ENCODE measurements at places on chromosomes 2 and 18. TPM values are rescaled to one million over a fixed set of nuclear protein-coding genes. Genes with fewer than 3 reads are reported as not detected.

RNU2-63P gene
- total RNA-seq: 5.0 TPM

COL4A3 gene
- total RNA-seq: 8.9 TPM

ACMSD gene
- not detected for total RNA-seq

FOXD4L1 gene
- total RNA-seq: 0.15 TPM

FRZB gene
- 1.3 TPM for total RNA-seq

IL36B gene
- not detected for total RNA-seq

DSEL gene
- 0.99 TPM for total RNA-seq

CHRND gene
- 115 TPM for total RNA-seq

TBR1 gene
- not detected for total RNA-seq

EVX2 gene
- not detected for total RNA-seq

KCNK3 gene
- 1.3 TPM for total RNA-seq

GRCh38 chr18:25164211-25164847, 187.6 kb downstream of the ZNF521 start:
- peak overlapping the region; percentile 1 for H3K27ac ChIP-seq
- DNase-seq: no peak
- H3K36me3 ChIP-seq: no peaks in the 10 kb centered on the region
- H3K27me3 ChIP-seq: no peaks in the 10 kb centered on the region

- H3K4me3 ChIP-seq: no peak overlapping the region
- H3K27me3 ChIP-seq: no peaks in the 10 kb centered on the region
- DNase-seq: no peak
- no peaks in the 10 kb centered on the region for H3K36me3 ChIP-seq
- H3K4me1 ChIP-seq: no peaks in the 10 kb centered on the region
- no peak overlapping the region for H3K27ac ChIP-seq
Observed at GRCh38 chr2:158228943-158229508, 127.3 kb downstream of the UPP2 start.

DNA sequence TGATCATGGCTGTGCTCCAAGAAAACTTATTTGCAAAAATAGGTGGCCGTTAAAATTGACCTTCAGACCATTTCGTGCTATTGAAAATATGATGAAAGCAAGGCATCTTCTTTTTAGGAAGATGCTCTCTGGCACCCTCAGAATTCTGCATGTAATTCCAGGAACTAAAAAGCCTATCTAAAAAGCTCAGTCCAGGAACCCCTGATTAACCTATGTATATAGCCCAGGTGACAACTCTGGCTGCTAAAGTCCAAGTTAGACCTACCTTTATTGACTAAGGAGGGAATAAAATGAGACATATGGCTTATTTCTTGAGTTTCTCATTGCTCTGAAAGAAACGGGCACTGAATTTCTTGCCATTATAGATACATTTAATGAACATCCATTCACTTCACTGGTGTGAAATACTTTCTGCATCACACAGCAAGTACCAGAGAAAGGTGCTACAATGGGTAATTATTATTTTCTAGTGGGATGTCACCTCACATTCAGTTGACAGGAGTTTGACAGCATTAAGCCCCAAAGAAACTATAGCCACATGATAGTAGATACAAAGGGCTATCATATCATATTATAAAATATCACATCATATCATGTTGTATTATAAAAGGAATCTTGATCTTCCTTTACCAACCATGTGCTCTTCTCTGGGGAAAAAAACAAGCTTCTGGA, 83.8 kb downstream of the EPHA4 start:
- H3K27ac ChIP-seq: no peak overlapping the region
- H3K4me3 ChIP-seq: no peak overlapping the region
- DNase-seq: no peak
- no peaks in the 10 kb centered on the region for H3K36me3 ChIP-seq

DNA sequence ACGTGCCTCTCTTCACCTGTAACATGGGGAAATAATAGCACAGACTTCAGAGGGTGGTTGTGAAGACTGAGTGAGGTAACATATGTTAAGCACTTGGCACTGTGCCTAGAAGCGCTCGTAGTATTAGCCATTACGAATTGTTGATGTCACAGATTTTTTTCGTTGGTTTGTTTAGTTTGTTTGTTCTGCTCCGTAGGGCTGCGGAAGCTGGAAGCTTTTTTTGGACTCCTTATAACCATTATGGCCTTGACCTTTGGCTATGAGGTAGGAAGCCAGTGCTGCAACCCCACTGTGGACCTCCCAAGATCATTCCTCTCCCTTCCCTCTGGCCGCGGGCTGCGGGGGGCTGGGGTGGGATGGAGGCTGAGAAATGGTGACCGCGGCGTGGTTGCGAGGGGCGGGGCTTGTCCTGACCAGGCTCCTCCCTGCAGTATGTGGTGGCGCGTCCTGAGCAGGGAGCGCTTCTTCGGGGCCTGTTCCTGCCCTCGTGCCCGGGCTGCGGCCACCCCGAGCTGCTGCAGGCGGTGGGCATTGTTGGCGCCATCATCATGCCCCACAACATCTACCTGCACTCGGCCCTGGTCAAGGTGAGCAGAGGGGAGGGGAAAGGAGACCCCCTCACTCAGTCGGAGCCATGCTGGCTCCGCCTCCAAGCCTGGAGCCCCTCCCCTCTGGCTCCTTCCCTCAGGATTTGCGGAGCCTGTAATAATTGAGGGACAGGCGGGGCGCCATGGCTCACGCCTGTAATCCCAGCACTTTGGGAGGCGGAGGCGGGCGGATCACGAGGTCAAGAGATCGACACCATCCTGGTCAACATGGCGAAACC, 5.5 kb downstream of the SLC11A1 start:
- peak overlapping the region; percentile 65 for H3K4me3 ChIP-seq
- no peak overlapping the region for H3K27ac ChIP-seq
- H3K4me1 ChIP-seq: no peaks in the 10 kb centered on the region

GRCh38 chr2:100623033-100623715, 60.4 kb downstream of the PDCL3 start:
- H3K4me1 ChIP-seq: no peaks in the 10 kb centered on the region
- no peak overlapping the region for H3K4me3 ChIP-seq
- H3K27ac ChIP-seq: no peak overlapping the region
- no peaks in the 10 kb centered on the region for H3K36me3 ChIP-seq
- DNase-seq: no peak

GRCh38 chr2:17182399-17182798, 335.8 kb downstream of the RAD51AP2 start:
- no peak overlapping the region for H3K27ac ChIP-seq
- no peaks in the 10 kb centered on the region for H3K4me1 ChIP-seq
- H3K36me3 ChIP-seq: no peaks in the 10 kb centered on the region
- no peaks in the 10 kb centered on the region for H3K27me3 ChIP-seq
- H3K4me3 ChIP-seq: no peak overlapping the region
- DNase-seq: no peak

- H3K27ac ChIP-seq: no peak overlapping the region
- no peak overlapping the region for H3K4me3 ChIP-seq
Observed at GRCh38 chr2:105068387-105068786, 30.5 kb downstream of the MRPS9 start.

- no peaks in the 10 kb centered on the region for H3K36me3 ChIP-seq
- DNase-seq: no peak
- H3K4me3 ChIP-seq: no peak overlapping the region
- no peak overlapping the region for H3K27ac ChIP-seq
- no peaks in the 10 kb centered on the region for H3K4me1 ChIP-seq
Observed at GRCh38 chr2:224711381-224711780, 4.8 kb downstream of the CCDC195 start.

DNA sequence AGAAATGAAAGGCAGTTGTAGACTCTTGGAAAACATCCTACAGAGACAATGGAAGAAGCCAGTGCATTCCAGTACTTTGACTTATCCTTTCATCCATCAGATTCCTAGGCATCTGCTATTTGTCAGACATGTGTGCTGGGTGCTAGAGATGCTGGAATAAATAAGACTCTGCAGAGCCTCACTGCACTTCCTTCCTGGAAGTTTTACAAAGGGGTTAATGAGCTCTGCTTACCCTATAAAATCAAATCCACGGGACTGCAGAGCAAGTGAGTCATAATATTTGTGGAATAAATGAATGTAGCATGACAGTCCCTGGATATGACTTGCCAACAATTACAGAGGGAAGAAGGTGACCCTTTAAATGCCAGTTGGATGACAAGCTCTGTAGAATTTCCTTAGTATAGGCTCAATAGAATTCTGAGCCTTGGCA, 52.7 kb upstream of the NPAS2 start:
- H3K27ac ChIP-seq: no peak overlapping the region
- no peaks in the 10 kb centered on the region for H3K27me3 ChIP-seq
- no peaks in the 10 kb centered on the region for H3K36me3 ChIP-seq
- H3K4me3 ChIP-seq: no peak overlapping the region

DNA sequence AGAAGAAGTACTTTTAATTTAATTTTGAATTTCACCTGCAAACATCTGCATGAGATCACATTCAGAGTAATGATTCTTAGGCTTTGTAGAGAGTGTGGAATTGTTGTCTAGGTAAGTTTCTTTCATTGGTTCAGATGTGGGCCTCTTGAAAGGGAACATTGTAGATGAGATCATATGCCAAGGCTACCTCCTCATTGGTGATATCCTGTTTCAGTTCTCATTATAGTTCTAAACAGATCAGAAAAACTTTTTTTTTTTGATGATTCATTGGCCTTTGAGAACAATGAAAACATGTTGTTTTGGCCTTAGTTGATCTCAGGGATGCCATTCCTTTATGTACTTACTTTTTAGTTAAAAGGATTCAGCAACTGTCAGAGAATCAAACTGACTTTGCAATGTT, 44.5 kb downstream of the EML6 start:
- H3K4me1 ChIP-seq: no peaks in the 10 kb centered on the region
- no peak overlapping the region for H3K4me3 ChIP-seq
- no peaks in the 10 kb centered on the region for H3K36me3 ChIP-seq

GRCh38 chr18:42131066-42131929, 176.3 kb downstream of the PIK3C3 start:
- no peaks in the 10 kb centered on the region for H3K36me3 ChIP-seq
- DNase-seq: no peak

- no peak overlapping the region for H3K4me3 ChIP-seq
- H3K36me3 ChIP-seq: no peaks in the 10 kb centered on the region
- no peaks in the 10 kb centered on the region for H3K4me1 ChIP-seq
- no peaks in the 10 kb centered on the region for H3K27me3 ChIP-seq
- no peak overlapping the region for H3K27ac ChIP-seq
Observed at GRCh38 chr2:225456619-225457260, 57.2 kb downstream of the NYAP2 start.

GRCh38 chr2:123864416-123864815, 160.7 kb upstream of the CNTNAP5 start:
- no peaks in the 10 kb centered on the region for H3K36me3 ChIP-seq
- H3K4me3 ChIP-seq: no peak overlapping the region
- no peak for DNase-seq
- H3K27me3 ChIP-seq: no peaks in the 10 kb centered on the region

DNA sequence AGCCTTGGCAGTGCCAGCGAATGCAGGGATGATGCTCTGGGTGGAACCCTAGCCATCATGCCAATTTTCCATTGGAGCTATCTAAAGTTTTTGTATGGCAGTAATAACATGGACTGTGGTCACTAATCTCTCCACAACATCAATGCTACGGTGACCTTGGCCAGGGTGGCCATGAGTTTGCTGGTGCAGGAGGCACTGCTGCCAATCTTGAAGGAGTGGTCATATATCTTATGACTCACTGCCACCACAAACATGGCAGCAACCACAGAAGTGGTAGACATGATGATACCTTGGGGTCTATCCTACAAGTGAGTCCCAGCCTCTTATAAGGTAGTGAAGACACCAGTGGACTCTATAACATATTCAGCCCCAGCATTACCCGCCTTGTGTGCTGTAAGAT, 104.6 kb downstream of the EVA1A start:
- H3K4me3 ChIP-seq: no peak overlapping the region
- no peaks in the 10 kb centered on the region for H3K4me1 ChIP-seq
- H3K27ac ChIP-seq: no peak overlapping the region
- no peaks in the 10 kb centered on the region for H3K27me3 ChIP-seq
- H3K36me3 ChIP-seq: no peaks in the 10 kb centered on the region

- no peak overlapping the region for H3K4me3 ChIP-seq
- H3K27ac ChIP-seq: peak overlapping the region; percentile 79
- no peaks in the 10 kb centered on the region for H3K27me3 ChIP-seq
- H3K4me1 ChIP-seq: peaks cover 40% of the 10 kb centered on the region
- DNase-seq: no peak
- H3K36me3 ChIP-seq: no peaks in the 10 kb centered on the region
Observed at GRCh38 chr2:197919487-197919886, 115.1 kb downstream of the PLCL1 start.

- H3K4me3 ChIP-seq: no peak overlapping the region
- H3K4me1 ChIP-seq: no peaks in the 10 kb centered on the region
- DNase-seq: no peak
- no peaks in the 10 kb centered on the region for H3K27me3 ChIP-seq
Observed at GRCh38 chr18:3357516-3357915, 92.5 kb upstream of the TGIF1 start.

GRCh38 chr18:37435996-37436395, 129.6 kb downstream of the CELF4 start:
- no peaks in the 10 kb centered on the region for H3K4me1 ChIP-seq
- DNase-seq: no peak
- H3K36me3 ChIP-seq: no peaks in the 10 kb centered on the region
- H3K27ac ChIP-seq: no peak overlapping the region
- H3K4me3 ChIP-seq: no peak overlapping the region

DNA sequence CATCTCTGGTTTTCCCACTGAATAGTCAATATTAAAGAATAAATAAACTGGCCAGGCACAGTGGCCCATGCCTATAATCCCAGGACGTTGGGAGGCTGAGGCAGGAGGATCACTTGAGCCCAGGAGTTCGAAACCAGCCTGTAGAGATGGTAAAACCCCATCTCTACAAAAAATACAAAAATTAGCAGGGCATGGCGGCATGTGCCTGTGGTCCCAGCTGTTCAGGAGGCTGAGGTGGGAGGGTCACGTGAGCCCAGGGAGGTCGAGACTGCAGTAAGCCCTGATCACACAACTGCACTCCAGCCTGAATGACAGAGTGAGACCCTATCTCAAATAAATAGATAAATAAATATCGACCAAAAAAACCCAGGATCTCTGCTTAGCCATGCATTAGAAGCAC, 50.2 kb upstream of the BIN1 start:
- H3K27ac ChIP-seq: peak overlapping the region; percentile 89
- DNase-seq: no peak
- peaks cover 27% of the 10 kb centered on the region for H3K4me1 ChIP-seq
- H3K36me3 ChIP-seq: no peaks in the 10 kb centered on the region
- H3K27me3 ChIP-seq: no peaks in the 10 kb centered on the region
- no peak overlapping the region for H3K4me3 ChIP-seq

- peak overlapping the region; percentile 92 for H3K27ac ChIP-seq
- peaks cover 61% of the 10 kb centered on the region for H3K4me1 ChIP-seq
Observed at GRCh38 chr2:29115797-29116781, 874 bp downstream of the CLIP4 start.

DNA sequence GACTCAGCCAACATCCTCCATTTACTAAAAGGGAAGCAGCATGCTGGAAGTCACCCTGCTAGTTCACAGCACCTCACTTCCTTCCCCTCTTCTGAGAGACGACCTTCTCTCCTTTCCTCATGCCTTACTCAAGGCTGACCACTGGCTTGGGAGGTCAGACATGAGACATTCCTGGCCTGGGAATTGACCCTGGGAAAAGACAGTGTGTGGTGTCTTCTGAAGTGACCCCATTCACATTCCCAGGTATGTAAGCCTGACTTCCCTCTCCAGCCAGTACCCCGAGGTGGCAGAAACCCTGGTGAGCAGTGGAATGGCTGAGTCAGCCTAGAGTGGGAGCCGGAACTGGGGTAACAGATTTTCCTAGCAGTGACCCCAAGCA, 92.4 kb downstream of the PLB1 start:
- DNase-seq: no peak
- H3K27me3 ChIP-seq: no peaks in the 10 kb centered on the region
- peak overlapping the region; percentile 97 for H3K27ac ChIP-seq
- peaks cover 44% of the 10 kb centered on the region for H3K4me1 ChIP-seq
